Activated CD4-positive, alpha-beta T cell treated with anti-CD3 and anti-CD28 coated beads, Interleukin-2, amount 50 U/mL, for 16 hours (primary cell): ENCODE measurements at places on chromosomes 6 and 20.

- no peak for DNase-seq
Measured at GRCh38 chr6:157790548-157791160, 32.4 kb upstream of the SNX9 start.

- no peak for DNase-seq
Measured at GRCh38 chr20:47973519-47974233, 188.4 kb upstream of the SULF2 start.

- no peak for DNase-seq
Measured at GRCh38 chr20:48281501-48281900, 496.2 kb upstream of the SULF2 start.

DNA sequence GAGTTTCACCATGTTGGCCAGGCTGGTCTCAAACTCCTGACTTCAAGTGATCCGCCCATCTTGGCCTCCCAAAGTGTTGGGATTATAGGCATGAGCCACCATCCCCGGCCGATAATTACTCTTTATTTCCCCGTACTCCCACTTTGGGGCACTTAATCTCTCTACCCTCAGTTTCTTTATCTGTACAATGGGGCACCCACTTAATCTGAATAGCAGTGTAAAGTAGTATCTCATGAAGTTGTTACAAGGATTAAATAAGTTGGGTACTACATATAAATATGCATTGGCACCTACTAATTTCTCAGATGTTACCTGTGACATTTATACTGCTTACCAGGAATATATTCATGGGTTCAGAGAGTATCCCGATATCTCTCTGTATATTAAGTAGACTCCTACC lies 15.2 kb downstream of the GINM1 start:
- no peak for DNase-seq

DNA sequence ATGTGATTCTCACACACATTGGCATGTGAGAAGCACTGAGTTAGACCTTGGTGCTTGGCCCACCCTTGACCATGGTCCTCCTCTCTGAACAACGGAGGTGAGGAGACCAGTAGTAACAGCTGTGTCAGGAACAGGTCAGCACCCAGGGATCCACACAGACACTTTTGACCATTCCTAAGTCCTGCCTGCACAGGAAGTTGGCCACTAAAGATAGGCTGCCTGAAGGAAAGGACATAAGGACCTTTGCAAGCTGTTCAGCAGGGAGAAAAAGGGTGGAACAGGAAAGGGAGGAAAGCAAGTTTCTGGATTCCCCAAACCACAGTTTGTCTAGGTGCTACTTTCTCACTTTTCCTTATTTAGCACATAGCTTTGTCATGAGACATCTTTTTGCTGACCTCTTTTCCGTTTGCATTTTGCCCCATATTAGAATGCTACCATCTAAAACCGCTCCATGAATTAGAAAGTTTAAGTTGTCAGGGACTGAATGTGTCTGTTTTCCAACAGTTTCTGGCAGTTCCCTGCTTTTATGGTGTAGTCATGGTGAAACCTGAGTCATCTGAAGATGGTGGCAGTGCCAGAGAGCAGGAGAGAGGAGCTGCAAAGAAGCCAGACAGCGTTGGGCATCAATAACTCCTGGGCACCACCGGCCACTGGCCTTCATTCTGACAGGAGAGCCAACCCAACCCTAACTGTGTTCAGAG lies 1.1 kb upstream of the CD109 start:
- peak; percentile 50 for DNase-seq

GRCh38 chr6:40442591-40442990 lies 144.6 kb downstream of the LRFN2 start:
- no peak for DNase-seq

GRCh38 chr20:12241065-12241464 lies 323.4 kb downstream of the BTBD3 start:
- DNase-seq = no peak

- no peak for DNase-seq
Measured at GRCh38 chr20:35854713-35855348, 83.0 kb downstream of the PHF20 start.

DNA sequence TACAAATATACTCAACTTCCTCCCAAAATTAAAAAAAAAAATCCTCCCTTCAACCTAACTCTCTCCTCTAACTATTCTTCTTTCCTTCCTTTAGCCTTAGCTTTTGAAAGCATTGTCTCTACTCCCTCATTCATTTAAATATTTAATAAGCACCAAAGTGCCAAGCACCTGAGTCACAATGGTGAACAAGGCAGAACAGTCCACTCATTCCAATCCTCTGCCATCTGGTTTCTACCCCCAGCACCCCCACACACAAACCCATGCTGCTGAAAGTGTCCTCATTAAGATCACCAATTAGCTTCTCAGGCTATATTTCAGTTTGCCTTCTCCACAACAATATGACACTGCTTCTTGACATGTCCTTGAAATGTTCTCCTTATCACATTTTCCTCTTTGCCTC lies 76.3 kb downstream of the DTNBP1 start:
- DNase-seq = peak; percentile 14

DNA sequence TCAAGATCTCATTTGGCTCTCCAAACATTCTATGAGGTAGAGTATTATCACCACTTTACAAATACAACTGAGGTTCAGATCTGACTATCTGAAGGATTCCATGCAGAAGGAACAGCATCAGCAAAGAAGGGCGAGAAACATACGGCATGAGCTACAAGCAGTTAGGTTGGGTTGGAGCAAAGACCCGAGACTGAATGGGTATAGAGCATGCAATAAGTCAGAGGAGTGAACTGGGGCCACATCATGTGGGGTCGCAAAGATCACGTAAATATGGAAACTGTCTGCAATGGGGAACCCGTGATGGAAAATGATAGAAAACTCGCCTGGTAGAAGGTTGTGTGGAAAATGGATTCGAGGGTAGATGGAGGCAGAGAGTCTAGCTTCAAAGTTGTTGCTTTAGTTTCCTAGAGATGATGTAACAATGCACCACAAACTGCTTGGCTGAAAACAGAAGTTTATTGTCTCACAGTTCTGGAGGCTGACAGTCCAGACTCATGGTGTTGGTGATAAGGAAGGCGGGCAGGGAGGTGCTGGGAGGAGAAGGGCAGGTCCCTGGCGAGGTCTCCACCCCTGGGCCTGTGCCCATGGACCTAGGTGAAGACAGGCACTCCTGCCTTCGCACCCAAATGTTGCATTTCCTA lies 44.3 kb upstream of the BCLAF1 start:
- DNase-seq = no peak

- DNase-seq = no peak
Measured at GRCh38 chr20:1375515-1375914, 17.3 kb downstream of the FKBP1A start.

DNA sequence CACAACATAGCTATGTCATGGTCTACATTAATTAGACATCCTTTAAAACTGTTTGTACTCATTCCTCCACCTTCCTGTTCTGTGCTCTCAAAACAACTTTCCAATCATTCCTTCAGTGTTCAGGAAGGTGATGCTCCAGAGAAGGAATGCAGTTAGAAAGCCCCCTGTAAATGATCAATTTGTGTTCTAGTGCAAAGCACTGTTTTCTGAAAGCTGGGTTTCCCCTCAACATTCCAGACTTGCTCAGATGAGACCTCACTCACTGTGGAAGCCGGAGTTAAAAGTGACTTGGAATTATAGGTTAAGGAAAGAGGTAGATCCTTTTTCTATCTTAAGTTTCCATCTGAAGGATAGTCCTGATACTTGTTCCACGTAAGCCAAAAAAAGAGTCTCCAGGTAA lies 95.9 kb downstream of the BMP2 start:
- DNase-seq = no peak

- no peak for DNase-seq
Measured at GRCh38 chr6:83273596-83273995, 80.4 kb downstream of the RWDD2A start.

- no peak for DNase-seq
Measured at GRCh38 chr6:129331450-129332138, 378.4 kb downstream of the ARHGAP18 start.

GRCh38 chr20:54267483-54268003 lies 59.7 kb downstream of the PFDN4 start:
- DNase-seq = no peak

GRCh38 chr6:71123051-71123450 lies 165.6 kb upstream of the OGFRL1 start:
- DNase-seq = no peak

DNA sequence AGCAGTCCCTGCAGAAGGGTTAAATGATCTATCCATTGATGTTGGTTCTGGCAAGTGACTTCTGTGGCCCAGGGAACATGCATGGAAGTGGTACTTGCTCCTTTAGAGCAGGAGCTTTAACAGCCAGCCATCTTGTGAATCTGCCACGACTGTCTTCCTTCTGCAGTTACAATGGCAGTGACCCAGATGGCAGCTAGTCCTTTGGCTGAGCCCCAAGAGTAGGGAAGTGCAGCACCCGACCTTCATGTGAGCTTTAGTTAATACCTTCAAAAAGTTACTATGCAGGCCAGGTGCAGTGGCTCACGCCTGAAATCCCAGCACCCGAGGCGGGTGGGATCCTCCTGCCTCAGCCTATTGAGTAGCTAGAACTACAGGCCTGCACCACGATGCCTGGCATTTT lies 66.4 kb downstream of the POPDC3 start:
- DNase-seq = no peak

- no peak for DNase-seq
Measured at GRCh38 chr6:7469696-7470095, 71.8 kb upstream of the DSP start.
